ENCODE measurements at places on chromosomes 7 and 10.

DNA sequence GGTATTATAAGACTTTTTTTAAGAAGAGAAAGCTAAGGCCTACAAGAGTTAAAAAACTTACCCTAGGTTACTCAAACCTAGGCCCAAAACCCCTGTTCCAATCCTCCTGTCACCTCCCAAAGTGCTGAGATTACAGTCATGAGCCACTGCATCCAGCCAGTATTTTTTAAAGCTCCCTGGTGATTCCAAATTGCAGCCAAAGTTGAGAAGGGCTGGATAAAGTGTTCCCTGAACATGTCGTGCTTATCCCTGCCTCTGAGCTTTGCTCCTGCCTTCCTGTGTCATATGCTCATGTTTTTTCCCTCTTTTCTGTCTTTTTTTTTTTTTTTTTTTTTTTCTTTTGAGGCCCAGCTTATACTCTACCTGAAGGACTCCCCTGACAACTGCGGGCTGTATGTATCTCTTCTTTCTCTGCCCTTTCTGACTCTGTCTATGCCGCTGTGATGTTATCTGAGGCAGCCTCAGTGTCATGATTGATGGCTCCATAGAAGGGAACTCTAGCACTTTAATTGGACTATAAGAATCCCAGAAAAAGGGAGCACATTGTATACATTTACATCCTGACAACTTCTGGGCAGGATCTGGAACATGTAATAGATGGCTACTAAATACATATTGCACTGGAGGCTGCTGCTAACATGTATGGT is 8.0 kb downstream of the AKR1B10 start:
- no peak for DNase-seq

DNA sequence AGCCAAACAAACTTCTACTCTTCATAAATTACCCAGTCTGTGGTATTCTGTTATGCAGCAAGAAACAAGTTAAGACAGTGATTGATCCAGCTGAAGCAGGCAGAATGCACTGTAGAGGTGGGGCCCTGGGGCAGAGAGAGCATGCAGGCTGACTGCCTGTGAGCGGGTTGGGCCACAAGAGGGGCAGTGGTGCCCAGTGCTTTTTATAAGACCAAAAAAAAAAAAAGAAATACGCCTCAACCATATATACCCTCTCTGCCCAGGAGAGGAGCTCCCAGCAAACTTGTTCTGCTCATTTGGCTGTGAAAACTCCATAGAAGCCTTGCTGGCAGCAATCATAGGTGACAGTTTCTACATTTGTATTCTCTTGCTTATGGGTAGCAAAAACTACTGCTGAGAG is 104.7 kb downstream of the SORBS1 start:
- no peak for DNase-seq

GRCh38 chr7:2983586-2983985 is 60.1 kb downstream of the CARD11 start:
- no peak for DNase-seq

- DNase-seq, result peak; percentile 86
Measured at GRCh38 chr10:17229967-17230682, 2.1 kb downstream of the VIM start.

DNA sequence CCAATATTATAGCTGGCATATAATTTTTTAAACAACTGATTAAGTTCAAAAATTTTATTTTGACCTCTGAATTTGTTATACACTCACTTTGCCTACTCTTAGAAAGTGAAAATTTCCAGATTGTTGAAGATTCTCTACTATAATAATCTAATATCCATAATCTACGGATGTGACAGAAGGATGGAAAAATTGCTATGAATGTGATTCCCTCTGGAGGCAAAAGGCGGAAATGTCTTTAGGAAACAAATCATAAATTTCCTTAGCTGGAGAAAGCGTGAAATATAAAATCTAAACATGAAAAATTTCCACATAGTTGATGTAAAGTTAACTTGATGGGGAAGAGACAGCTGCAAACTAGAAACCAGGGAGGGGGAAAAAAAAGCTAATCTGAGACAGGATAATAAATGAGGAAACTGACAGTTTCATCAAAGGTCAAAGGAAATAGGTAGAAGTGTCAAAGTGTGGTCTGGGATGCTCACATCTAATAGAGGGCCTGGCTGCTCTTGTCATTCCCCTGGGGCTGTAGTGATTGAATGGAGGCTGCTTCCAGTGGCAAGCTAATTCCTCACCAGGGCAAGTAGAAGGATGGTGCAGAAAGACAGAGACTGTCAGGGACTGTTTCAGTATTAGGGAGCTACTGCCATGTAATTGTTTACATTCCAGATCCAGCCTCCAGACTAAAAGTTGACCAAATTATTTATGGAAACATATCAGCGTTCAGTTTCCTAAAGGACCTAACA is 264.5 kb downstream of the SDHAF3 start:
- no peak for DNase-seq

DNA sequence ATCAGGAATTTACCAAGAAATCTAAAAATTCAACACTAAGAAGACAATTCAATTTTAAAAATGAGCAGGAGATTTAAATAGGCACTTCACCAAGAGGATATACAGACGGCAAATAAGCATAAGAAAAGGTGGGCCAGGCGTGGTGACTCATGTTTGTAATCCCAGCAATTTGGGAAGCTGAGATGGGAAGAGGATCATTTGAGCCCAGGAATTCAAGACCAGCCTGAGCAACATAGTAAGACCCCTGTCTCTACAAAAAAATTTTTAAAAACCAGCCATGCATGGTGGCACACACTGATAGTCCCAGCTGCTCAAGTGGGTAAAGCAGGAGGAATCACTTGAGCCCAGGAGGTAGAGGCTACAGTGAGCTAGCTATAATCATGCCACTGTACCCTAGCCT is 3.5 kb upstream of the AKR1D1 start:
- no peak for DNase-seq

- DNase-seq, result no peak
Measured at GRCh38 chr7:22833957-22834356, 11.3 kb upstream of the TOMM7 start.

- DNase-seq, result peak; percentile 98
Measured at GRCh38 chr7:151051108-151051507, 2.8 kb downstream of the ASIC3 start.

- DNase-seq, result no peak
Measured at GRCh38 chr7:111006040-111006439, 84.9 kb upstream of the LRRN3 start.

GRCh38 chr7:140201393-140201792 is 24.6 kb upstream of the KDM7A start:
- DNase-seq, result no peak

- no peak for DNase-seq
Measured at GRCh38 chr7:115299397-115300037, 377.6 kb downstream of the MDFIC start.

GRCh38 chr7:155880721-155881120 is 68.5 kb upstream of the SHH start:
- no peak for DNase-seq

DNA sequence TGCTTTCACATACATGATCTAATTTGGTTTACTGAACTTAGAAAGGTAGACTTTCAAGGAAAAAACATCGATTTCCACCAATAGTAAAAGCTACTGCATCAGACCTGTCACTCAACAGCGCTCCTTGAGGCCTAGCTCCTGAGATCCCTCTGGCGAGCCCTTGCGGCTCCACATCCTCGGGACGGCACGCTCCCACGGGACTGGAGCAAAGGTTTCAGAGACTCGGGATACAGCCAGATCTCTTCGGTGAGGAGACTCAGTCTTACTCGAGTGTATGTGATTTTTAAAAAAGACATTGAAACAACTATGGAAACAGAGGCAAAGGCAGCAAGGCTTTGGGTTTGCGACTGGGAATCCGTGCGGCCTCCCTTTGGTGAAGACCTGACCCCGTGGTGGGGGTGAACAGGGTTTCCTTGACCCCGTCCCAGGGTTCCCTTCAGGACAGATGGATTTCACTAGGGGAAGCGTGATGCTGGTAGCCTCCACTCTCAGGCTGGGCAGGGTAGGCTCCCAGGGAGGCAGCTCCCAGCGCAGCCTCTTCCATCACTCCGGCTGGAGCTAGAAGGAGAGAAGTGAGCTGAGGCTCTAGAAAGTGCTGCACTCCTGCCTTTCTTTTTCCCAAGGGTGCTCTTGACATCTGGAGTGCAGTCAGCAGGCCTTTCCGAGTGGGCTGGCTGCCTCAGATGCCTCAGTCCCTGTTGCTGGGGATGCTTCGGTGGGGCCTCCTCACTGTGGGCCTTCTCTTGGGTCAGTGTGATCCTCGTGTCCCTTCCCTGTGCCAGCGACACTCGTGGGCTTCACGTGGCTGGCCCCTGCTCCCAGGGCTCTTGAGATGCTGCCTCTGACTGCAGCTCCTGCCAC is 5.8 kb upstream of the ATP6V0E2 start:
- DNase-seq, result no peak

- DNase-seq, result peak; percentile 59
Measured at GRCh38 chr10:124047427-124048152, 45.8 kb downstream of the CHST15 start.

- DNase-seq, result no peak
Measured at GRCh38 chr7:19376538-19376937, 231.3 kb upstream of the FERD3L start.

- peak; percentile 92 for DNase-seq
Measured at GRCh38 chr10:78335691-78336401, 302.2 kb downstream of the RPS24 start.

DNA sequence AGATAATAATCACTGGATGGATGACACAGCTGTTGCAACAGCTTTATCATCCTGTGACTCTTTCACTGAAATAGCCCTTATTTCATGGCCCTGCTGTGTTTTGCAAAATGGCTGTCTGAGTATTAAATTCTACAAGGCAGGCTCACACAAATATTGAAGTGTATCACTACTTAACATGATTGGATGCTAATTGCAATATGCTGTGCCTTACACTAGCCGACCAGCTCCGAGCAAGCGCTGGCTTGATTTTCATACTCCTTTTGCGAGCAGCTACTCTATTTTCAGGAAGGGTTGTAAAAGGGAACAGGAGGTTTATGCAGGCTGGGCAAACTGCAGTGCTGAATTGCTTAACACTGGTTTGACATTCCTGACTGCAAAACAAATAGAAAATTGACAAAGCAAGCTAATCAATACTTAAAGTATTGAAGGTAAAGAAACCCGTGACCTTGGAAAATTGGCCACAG is 121.6 kb downstream of the CACNB2 start:
- no peak for DNase-seq

GRCh38 chr7:156816943-156817572 is 75.9 kb downstream of the LMBR1 start:
- DNase-seq, result no peak

- DNase-seq, result peak; percentile 92
Measured at GRCh38 chr10:71608819-71609768, 110.5 kb downstream of the C10orf105 start.

DNA sequence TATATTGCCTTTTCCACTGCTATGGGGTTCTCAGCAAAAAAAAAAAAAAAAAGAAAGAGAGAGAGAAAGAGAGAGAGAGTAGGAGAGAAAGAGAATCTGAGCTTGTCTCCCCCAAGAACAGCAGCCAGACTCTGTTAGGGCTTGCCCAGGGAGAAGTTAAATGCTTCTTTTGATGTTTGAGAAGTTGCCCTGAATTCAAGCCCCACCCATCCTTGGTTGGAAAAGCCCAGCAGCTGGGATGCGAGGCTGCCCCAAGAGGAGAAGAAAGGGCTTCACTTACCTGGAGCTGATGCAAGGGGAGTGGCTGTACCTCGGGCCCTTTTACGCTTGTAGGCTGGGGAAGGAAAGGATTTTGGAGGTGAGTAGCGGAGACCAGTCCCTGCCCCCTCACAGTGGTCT is 20.9 kb upstream of the MGMT start:
- no peak for DNase-seq

DNA sequence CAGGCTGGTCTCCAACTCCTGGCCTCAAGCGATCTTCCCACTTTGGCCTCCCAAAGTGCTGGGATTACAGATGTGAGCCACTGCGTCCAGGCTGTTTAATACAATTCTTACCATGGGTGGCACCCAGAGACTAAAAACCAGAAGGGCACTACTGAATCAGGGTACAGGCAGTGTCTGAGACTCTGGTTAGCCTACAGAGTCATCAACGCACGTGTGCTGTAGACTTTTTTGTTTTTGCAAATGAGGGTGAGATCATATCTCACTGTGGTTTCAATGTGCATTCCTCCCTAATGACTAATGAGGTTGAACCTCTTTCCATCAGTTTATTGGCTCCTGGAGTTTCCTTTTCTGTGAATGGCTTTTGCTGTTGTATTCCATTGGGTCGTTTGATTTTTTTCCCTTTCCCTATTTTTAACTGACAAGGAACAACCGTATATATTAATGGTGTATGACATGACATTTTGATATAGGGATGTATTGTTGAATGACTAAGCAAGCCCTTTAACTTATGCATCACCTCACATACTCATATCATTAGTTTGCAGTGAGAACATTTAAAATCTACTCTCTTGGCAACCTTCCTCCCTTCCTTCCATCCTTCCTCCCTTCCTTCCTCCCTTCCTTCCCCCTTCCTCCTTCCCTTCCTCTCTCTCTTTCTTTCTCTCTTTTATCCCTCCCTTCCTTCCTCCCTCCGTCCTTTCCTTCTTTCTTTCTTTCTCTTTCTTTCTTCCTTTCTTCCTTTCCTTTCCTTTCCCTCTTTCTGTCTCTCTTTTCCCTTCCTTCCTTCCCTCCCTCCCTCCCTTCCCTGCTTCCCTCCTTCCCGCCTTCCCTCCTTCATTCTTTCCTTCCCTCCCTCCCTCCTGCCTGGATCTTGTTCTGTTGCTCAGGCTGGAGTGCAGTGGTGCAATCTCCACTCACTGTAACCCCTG is 9.3 kb upstream of the TMEM270 start:
- peak; percentile 94 for DNase-seq

DNA sequence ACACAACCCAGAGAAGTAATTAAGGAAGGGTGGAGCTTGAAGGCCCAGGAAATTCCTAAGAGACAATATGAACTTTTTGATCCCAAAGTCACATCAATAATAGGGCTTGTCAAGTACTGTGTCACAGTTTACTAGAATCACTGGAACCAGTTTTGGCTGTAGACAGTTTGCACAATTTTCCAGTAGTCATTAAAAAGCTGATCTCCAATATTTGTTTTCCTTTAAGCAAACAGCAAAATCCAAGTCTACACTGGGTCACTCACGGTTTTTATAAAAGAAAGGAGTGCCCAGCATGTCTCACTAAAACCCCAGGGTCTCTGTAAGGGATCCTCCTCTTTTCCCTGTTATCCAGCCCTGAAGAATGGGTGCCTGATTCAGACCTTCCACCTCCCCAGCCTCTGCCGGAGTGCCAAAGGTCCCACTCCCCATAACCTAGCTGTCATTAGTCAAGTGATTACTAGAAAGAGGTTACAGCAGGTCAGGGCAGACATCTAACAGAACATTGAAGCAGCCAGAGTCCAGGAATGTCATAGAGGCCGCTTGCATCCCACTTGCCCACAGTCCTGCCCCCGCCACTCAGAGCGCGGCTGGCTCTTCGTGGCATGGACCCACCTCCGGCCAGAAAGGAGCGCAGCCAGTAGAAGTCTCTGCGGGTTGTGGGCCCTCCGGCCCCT is 552 bp downstream of the SLC25A16 start:
- DNase-seq, result peak; percentile 58

DNA sequence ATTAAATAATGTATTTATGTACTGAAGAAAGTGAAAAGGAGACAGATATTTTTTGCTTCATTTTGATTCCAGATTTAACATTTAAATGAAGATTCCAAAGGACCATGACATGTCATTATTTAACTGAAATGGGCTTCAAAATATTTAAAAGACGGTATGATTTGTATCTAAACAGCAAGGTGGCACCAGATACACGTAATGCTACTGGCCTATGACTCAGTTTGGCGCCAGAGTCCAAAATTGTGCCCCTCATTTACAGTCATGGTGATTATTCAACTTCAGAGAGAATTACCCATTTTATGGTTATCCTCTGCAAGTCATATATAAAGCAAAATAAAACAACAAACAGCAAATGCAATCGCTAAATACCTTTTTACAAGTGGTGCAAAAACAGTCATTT is 94.5 kb downstream of the ETV1 start:
- no peak for DNase-seq

Data from osteoblast (primary cell).